ENCODE measurements at places on chromosomes 7 and 10. TPM values are rescaled to one million over a fixed set of nuclear protein-coding genes. Genes with fewer than 3 reads are reported as not detected.

The DKK1 gene
- polyA plus RNA-seq = 0.84 TPM

The MTG1 gene
- 13.1 TPM for polyA plus RNA-seq

The TMEM225B gene
- polyA plus RNA-seq = 0.63 TPM

The PRPS1L1 gene
- polyA plus RNA-seq = not detected

The NAT16 gene
- not detected for polyA plus RNA-seq

The SORCS1 gene
- not detected for polyA plus RNA-seq

The CNPY1 gene
- polyA plus RNA-seq = not detected

The CALHM3 gene
- not detected for polyA plus RNA-seq

The FOXI2 gene
- polyA plus RNA-seq = not detected

The GLI3 gene
- polyA plus RNA-seq = 0.50 TPM

All from aorta (tissue), 5 donors.